Fibroblast of skin of right biceps (primary cell): ENCODE measurements at places on chromosomes 1 and 21.

DNA sequence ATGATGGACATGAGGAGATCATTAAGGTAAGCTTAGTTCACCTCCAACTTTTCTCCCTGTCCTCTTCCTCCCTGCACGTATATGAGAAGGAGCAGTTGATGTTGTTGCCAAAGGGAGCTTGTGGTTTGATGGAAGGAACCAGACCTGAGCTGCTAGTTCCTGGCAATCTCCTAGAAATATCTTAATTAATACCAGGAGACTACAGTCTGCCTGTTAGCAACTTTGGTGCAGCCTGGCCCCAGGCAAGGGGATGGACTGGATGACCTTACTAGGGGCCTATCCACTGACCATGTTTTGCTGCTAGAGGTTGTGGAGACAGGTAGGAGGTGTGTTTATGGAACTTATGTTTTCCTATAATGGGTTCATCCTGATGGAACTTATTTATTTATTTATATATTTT, 22.6 kb downstream of the TUFT1 start:
- no peak for DNase-seq

GRCh38 chr21:42162831-42163510, 56.0 kb upstream of the ABCG1 start:
- DNase-seq, result peak; percentile 20

- DNase-seq, result no peak
These were observed 5.9 kb downstream of the TRAPPC3 start for GRCh38 chr1:36143424-36143823.

DNA sequence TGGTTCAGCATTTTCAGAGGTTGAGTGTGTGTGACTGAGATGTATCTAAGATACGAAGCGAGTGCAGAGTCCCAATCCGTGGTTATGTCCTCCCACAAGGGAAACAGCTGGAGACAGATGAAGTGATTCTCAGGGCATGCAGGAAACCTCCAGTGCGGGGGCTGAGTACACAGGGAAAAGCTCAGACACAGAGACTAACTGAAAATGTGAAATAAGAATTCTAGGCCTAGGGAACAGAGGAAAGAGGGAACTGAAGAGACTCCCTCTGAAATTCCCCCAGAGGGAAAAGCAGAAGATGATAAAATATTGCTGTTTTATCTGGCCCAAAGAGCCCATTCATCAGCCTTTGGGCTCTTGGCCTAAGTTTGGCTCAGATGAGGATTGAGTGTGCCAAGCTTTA, 116.8 kb downstream of the LRRC53 start:
- DNase-seq, result peak; percentile 4

- peak; percentile 94 for DNase-seq
These were observed 33.3 kb downstream of the DNTTIP2 start for GRCh38 chr1:93845538-93846205.

DNA sequence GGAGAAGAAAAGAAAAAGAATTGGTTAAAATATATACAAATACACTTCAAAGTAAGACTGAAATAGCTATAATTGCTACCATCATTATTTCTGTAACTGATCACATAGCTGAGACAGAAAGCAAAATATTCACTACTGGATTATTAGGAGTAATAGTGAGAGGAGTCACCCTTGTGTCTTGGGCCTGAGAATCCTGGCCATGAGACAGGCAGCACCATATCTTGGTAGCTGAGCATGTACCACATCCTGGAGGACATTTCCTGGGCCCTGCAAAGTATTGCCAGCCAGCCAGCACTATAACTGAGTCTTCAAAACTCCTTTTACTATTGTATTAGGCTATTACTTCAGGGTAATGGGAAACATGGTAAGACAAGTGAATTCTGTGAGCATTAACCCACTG, 63.5 kb downstream of the C1orf185 start:
- DNase-seq, result no peak

DNA sequence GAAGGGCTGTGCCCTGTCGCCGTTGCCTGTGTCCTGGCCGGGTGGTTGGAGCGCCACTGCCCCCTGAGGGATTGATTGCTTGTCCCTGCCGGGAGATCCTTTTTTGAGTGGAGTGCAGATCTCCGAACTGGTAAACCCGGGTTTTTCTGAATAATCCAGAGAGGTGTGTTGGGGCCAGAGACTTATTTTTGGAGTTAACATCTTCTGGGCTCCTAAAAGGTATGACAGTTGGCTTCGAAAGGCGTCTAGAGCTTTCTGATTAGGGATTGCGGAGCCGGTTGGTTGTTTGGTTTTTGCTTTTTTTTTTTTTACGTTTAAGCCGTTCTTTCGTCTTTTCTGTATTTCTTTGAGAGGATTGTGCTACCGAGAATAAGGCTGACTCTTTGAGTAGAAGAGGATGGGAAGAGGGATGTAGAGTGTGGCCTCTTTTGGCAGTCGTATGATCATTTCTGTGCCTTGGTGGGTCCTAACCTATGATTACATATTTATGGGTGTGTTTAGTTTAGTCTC, 756 bp downstream of the RLF start:
- no peak for DNase-seq

DNA sequence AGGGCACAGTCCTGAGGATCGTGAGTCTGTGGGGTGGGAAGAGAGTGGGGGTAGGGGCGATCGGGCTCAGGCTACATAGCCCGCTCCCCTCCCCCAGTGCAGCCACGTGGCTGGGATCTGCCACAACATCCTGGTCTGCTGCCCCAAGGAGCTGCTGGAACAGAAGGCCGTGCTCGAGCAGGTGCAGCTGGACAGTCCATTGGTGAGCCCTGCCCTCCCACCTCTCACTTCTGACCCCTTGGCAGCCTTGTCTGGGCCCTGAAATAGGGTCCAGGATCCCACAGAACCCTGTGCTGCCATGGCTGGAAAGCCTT, 5.0 kb downstream of the CNKSR1 start:
- DNase-seq, result no peak

DNA sequence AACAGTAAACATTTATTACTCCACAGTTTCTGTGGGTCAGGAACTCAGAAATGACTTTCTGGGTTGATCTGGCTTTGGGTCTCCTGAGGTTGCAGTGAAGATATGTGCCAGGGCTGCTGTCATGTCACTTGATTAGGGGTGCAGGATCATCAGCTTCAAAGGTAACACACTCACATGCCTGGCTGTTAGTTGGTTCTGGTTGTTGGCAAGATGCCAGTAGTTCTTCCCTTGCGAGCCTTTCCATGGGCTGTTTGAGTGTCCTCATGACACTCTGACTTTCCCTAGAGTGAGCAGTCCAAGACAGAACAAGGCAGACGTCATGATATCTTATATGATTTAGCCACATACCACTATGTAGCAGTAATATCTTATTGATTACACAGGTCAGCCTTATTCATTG, 1.8 kb downstream of the SWT1 start:
- no peak for DNase-seq

DNA sequence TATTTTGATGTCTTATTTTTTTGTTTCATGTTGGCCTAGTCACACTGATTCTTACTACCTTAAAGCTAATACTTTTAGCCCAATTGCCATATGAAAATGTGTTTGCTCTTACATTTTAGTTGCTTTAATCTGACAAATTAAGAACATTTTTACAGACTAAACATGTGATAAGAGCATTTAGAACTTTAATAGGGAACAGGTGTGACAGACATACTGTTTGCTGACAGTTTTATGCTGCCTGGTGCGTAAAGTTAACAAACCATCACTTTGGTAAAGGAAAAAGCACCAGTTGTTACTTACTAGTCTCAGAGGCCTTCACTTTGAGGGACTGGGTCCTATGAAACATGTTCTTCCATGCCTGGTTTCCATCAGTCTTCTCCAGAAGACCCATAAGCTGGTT, 14.7 kb downstream of the CMPK1 start:
- no peak for DNase-seq

DNA sequence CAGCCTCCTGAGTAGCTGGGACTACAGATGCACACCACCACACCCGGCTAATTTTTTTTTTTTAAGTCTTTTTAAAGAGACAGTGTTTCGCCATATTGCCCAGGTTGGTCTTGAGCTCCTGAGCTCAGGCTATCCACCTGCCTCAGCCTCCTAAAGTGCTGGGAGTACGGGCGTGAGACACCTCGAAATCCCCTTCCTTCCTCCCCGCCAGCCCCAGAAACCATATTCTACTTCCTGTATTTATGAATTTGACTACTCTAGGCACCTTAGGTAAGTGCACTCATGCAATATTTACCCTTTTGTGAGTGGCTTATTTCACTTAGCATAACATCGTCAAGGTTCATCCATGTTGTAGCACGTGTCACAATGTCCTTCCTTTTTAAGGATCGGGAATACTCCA, 6.9 kb upstream of the LRP8 start:
- DNase-seq, result no peak

DNA sequence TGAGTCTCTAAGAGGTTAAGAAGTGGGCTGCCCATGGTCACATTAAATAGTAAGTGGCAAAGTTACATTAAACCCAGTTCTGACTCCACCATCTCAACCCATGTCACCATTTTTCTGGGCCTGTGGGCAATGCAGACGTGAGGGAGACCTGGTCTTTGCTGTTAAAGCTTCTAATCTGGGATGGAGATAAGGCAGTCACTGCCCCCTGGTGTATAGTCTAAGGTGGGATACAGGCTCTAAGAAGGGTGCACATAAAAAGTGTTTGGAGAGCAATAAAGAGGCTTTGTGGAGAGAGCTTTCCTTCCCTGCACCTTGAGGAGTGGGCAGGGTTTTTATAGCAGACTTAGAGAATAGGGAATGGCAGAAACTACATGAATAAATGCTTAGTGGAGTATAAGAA, 141.3 kb downstream of the ROR1 start:
- DNase-seq, result peak; percentile 38

DNA sequence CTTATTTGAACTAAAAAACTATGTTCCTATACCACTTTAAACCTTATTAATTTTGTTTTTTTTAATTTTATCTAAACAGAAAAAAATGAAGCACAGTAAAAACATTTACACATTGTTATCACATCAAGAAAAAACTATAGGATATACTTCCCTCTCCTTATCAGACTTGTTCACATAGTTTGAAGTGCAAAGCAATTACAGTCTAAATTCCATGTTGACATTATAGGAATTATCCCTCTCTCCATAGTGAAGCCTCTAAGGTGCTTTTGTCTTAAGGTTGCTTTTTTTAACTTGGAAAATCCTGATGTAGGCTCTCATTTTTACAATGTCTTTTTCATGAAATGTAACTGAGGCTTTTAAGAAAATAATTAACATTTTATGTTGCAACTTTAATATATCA, 85.8 kb downstream of the RGS21 start:
- DNase-seq, result no peak

DNA sequence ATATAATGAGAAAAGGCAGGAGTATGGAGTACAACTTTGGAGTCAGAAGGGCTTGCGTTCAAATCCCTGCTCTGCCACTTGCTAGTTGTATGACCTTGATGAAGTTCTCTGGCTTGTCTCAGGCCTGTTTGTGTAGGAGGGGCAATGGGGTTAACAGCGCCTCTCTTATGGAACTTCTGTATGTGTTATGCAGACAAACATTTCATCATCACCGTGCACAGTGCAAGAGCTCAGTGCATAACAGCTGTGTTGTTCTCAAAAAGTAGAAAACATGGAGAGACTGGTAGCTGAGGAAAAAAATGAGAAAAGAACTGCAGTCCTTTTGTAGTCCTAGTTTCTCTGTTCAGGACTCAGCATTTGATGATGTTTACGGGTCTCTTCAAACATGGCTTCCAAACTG, 10.4 kb upstream of the ZNF648 start:
- DNase-seq, result no peak

GRCh38 chr1:153490272-153491051, 30.0 kb upstream of the S100A7 start:
- peak; percentile 91 for DNase-seq

DNA sequence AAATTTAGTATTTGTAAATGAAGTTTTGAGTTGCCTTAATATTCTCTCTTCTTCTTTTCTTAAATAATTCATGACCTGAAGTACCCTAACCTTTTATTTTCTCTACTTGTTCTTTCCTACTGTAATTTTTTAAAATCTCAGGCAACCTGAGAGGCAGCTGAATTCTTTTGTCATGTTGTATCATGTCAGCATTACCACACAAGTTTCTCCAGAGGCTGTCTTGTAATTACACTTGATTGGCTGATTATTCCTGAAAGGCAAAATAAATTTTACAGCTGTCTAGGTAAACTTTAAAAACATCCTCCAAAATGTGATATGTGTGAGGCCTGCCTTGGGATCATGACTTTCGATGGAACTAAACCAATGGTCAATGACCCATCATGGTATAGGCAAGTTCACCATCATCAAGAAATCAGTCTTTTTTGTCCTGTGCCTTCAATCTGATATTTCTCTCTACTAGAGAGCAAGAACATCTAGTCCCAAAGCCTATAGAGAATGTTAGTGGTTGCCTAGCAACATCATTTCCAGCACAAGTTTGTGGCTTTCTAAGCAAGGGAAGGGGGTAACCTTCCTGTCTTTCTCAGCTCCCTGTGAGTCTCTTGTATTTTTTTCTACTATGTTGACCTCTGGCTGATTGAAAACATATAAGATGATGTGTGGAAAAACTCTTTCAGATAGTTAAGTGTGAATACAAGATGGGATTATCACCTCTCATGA, 115.5 kb downstream of the GABPA start:
- no peak for DNase-seq

- DNase-seq, result no peak
These were observed 8.9 kb downstream of the CAPZA1 start for GRCh38 chr1:112628516-112628915.

DNA sequence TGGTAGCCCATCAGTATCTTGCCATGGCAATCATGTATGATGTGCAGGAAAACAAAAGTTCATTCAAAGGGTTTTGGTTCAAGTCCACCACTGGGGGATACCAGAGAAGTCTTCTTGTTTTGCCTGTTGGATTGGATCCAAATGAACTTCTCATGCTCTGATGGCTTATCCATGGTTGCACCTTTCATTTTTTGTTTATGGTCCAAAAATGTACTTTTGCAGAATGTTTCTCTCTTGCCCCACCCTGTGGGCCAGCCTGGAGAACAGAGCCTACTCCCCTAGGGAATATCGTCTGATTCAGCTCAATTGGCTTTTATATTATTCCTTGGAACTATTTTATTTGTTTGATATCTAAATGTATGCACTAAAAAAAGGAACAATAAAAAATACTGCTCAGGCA, 20.1 kb upstream of the CLCA1 start:
- no peak for DNase-seq

GRCh38 chr1:108182959-108183700, 17.0 kb downstream of the SLC25A24 start:
- DNase-seq, result no peak

- DNase-seq, result peak; percentile 16
These were observed 3.2 kb upstream of the SLC27A3 start for GRCh38 chr1:153771841-153772593.

- peak; percentile 94 for DNase-seq
These were observed 11.8 kb downstream of the NHLH2 start for GRCh38 chr1:115829023-115829674.

- DNase-seq, result no peak
These were observed 701.8 kb upstream of the CXADR start for GRCh38 chr21:16811011-16811410.
